ENCODE measurements at places on chromosomes 1 and 21.
A peak's percentile ranks its signal among the peaks of the same experiment; 100 is the strongest.

GRCh38 chr1:207997486-207998268 is 86.8 kb upstream of the CD34 start:
- DNase-seq, result peak; percentile 38

DNA sequence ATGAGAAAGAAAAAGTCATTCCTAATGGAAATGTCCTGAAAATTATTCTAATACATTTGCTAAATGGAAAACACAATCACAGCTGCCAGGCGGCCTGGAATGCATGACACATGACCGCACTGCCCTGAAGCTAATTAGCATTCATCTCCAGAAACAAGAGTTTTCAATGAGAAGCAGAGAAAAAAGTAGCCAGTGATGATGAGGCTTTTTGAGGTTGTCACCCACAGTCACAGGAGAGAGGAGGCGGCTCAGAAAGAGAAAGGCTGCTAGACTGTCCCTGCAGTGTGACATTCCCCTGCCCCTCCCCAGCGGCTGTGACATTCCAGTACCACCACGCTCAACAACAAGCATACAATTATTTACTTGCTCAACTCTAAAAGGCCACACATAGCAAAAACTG is 122.9 kb upstream of the KRTAP19-8 start:
- no peak for DNase-seq

- no peak for DNase-seq
Observed at GRCh38 chr1:17696417-17697301, 58.5 kb upstream of the ACTL8 start.

DNA sequence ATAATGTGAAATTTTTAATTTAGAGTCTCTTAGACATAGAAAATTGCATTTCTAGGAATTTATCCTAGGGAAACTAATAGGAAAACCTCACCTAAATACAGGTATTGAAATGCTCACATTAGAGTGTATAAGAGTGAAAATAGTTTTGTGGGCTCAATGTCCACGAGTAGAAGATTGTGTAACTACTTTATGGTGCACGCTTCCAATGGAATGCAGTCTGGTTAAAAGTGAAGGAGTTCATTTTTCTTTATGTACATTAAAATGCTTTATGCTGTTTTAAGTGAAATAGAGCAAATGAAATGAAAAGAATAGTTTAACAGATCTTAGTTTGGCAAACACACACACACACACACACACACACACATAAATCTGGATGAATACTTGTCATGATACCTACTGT is 278.2 kb downstream of the USP25 start:
- no peak for DNase-seq

- DNase-seq, result no peak
Observed at GRCh38 chr1:226943156-226943555, 3.1 kb downstream of the COQ8A start.

- no peak for DNase-seq
Observed at GRCh38 chr1:193434319-193434718, 247.9 kb upstream of the B3GALT2 start.

DNA sequence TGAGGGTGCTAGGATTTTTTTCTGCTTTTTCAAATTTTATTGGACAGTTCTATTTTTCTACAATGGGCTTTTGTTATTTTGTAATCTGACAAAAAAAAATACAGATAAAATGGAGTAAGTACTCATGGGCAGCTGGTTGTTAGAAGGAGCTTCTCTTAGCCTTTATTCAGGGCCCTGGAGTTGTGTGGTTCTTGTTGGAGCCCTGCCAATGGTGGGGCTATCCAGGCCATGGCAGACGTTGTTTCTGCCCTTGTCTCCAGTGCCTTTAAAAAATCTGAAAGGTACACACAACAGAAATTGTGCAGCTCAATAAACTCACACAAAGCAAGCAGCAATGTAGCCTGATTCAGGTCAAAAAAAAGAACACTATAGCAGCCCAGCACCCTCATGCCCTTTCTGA is 153.5 kb upstream of the GALNT2 start:
- DNase-seq, result no peak

GRCh38 chr1:111052246-111052645 is 87.6 kb downstream of the DRAM2 start:
- no peak for DNase-seq

GRCh38 chr1:94578856-94579255 is 37.3 kb upstream of the F3 start:
- no peak for DNase-seq

All from CD4-positive, alpha-beta T cell treated with Interleukin-2 at 100 ng/mL for 4 hours (primary cell).